ENCODE measurements at places on chromosomes 3 and 15.
A peak's percentile ranks its signal among the peaks of the same experiment; 100 is the strongest.

DNA sequence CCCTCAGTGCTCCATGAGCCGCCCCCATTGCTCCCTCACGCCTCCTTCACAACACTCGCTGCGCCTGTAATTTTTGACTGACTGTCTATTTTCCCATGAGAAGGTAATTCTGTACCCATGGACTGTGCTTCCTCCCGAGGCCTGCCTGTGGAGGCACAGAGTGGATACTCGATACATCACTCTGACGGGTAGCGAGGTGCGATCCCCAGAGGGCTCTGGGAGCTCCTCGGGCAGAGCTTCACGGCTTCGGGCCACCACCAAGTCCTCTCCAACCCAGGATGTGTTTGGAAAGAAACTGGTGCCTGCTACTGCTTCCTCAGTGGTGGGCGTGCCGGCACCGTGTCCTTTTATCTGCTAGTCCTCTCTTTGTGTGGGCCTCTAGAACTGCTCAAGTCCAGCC is 108.6 kb upstream of the DLG1 start:
- DNase-seq = no peak

- DNase-seq = no peak
These were observed 902 bp downstream of the TMEM44 start for GRCh38 chr3:194632226-194632808.

DNA sequence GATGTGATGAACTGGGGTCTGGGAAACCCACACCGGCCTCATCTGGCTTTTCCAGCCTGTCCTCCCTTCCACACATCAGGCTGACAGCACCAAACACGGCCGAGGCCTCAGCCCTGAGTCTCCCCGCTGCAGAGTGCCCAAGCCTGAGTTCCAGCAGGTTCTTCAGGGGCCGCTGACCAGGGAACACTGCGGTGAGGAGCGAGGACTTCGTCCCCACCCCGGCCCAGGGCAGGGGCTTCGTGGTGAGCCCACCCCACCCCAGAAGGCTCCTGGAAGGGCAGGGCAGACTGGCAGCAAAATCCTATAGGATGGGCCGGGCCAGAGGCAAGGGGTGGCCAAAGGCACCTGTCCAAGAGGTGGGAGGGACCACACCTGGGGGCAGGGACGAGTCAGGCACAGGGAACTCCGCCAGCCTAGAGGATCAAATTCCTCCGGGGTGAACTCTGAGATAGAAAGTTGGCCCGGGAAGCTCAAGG is at the start of gene SLC51A:
Gene SLC51A (plus strand): TSS at position 446 of the 476 bp plus-strand sequence. CDS start 179 bp downstream, outside the sequence.
- no peak for DNase-seq

DNA sequence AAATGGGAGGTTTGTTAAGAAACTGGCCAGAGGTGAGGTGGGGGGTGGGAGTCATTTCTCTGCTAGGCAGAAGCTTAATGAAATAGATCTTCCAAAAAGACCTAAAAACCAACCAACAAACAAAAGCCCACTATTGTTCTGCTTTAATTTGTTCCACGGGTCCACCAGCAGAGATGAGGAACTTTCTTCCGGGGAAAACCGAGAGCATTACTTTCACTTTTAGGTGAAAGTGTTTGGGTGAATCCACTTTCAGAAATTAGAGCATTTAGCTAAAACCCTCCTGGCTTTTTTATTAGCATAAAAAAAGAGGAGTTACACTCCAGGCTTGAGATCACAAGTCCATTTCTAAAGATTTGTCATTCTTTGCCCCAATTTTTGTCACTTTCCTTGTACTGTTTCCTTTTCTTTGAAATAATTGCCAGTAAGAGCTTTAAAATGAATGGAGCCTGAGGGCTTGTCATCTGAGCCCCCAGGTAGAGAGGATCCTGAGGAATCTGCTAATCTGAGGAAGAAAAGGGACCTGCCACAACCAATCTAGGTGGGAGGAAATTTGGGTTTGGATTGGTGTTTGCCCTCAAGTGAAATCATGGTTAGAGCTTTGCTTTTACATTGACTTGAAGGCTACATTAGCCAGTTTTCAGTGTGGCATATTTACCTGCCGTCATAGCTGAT is 667.6 kb downstream of the NAALADL2 start:
- no peak for DNase-seq

- DNase-seq = no peak
These were observed 13.2 kb downstream of the MRAS start for GRCh38 chr3:138361561-138361971.

GRCh38 chr3:188584958-188585689 is 431.2 kb downstream of the LPP start:
- no peak for DNase-seq

DNA sequence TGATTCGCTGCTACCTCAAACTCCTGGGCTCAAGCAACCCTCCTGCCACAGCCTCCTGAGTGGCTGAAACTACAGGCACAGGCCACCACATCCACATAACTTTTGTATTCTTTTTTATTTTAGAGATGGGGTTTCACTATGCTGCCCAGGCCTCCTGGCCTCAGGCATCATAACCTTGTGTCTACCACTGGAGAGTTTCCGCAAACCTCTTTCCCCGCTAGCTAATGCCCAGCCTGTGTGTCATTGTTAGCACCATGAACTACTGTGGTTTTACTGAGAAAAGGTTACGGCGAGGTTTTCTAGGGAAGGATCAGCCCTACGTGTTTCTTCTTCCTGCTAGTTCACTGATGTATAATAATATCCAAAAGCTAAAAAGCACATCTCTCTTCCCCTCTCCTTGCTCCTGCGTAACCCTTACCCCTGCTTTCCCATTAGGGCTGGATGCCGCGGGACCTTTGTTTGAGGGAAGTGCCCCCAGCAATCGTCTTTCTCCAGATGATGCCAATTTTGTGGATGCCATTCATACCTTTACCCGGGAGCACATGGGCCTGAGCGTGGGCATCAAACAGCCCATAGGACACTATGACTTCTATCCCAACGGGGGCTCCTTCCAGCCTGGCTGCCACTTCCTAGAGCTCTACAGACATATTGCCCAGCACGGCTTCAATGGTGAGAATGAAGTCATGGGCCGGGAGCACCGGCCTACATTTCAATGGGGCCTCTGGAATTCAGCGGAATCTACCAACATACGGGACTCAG is 113.7 kb downstream of the LIPC start:
- DNase-seq = no peak

DNA sequence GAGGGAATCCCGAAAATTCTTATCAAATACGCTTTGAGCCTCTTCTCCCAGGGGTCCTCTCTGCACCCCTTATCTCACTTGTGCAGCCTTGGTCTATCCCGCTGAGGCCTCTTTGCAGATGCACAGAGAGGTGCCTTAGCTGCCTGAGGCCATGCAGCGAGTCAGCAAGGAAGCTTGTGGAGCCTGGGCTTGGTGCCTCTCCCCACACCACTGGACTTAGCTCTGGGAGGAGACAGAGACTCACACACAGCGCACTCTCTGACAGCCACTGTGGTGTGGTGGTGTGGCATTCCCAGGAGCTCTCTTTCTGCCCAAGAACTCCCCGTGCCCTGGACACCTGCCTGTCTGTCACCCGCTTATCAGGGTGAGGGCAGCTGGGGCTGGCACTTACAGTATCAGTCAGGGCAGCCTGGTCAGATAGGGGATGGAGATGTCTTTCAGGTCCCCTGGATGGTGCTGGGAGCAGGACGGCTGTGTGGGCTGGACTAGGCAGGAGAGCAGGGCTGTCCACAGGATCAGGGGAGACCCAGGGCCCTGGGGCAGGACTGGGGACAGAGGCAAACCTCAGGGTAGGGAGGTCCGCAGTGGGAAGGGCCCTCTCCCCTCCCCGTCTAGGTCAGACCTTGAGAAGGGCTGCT is 10.2 kb upstream of the LINGO1 start:
- no peak for DNase-seq

- DNase-seq = no peak
These were observed 36.0 kb upstream of the ZMAT3 start for GRCh38 chr3:179107617-179108016.

DNA sequence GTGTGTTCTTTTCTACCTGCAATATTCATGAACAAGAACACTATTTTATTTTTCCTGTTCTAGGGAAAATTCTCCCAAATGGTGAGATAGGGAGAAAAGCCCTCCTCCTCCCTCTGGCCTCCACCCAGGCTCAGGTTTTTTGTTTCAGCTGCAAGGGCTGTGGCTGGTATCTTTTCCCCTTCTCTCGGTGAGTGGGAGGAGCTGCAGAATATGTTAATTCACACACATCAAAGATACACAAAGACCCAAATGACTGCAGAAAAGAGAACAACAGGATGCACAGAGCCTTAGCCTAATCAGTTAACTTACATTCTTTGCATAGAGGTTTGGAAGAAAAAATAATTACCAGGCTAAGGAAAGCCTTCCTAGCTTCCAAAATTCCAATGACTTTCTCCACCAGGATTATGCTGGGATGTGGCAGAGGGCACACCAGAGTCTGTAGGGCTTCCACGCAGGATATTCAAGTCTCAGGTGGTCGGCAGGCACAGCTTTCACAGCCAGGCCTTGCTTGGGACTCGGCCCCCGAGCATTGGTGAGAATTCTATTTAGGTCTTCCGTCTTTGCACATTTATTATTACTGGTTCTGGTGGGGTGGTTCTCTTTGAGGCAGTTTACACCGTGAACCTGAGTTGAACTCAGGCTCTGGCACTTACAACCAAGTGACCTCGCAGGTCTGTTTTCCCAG is 64.9 kb downstream of the ABHD5 start:
- no peak for DNase-seq

DNA sequence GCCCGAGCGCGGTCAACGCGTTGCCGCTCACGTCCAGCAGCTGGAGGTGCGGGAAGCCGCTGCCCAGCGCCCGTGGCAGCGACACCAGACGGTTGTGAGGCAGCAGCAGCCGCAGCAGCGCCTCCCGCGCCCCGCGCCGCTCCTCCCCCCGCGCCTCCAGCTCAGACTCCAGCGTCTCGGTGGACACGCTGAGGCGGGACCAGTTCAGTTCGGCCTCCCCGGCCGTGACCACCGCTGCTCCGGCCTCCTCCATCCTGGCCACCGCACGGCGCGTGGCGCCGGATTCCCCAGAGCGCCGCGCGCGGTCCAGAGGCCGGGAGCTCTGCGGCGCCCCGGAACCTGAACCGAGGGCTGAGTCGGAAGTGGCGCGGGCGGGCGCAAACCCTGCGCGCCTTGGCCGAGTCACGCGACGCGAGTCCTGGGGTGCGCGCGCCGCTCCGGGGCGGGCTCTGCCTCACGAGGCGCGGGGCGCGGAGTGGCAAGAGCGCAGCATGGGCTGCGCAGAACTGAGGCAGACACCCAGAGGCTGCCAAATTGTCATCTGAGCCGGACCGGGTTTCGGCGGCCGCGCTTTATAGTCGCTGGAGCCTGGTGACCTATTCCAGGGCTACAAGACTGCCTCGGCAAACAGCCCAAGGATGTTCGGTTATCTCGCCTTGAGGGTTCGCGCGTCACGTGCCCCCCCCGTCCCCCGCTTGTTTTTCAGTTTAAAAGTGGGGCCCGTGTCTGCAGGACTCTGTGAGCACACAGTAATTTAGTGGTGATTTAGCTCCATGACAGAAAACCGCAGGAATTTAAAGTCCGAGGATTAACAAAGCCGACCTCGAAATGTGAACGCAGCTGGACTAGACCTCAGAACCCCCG is at the start of gene LRRC58:
Gene LRRC58 (minus strand): TSS at position 364 of the 864 bp plus-strand sequence. CDS start 111 bp downstream, at position 253.
- DNase-seq = peak; percentile 86

- DNase-seq = no peak
These were observed 66.4 kb downstream of the CSNK1G1 start for GRCh38 chr15:64289550-64289949.

GRCh38 chr3:160801386-160802118 is 45.5 kb downstream of the PPM1L start:
- no peak for DNase-seq

DNA sequence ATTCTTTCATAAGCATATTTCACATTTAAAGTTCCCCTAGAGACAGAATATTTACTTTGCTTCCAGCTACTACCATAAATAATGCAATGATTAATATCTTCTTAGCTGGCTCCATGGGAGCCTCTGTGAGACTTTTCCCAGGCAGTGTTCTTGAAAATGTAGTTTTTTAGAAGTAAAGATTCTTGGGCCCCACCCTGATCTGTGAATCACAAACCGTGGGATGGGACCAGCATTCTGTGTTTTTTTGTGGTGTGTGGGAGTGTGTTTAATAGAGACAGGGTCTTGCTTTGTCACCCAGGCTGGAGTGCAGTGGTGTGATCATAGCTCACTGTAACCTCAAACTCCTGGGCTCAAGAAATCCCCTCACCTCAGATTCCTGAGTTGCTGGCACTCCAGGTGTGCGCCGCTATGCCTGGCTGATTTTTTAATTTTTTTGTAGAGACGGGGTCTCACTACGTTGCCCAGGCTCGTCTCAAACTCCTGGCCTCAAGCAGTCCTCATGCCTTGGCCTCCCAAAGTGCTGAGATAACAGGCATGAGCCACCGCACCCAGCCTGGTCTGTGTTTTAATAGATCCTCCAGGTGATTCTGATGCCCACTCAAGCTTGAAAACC is 83.0 kb downstream of the KLHL25 start:
- DNase-seq = no peak

DNA sequence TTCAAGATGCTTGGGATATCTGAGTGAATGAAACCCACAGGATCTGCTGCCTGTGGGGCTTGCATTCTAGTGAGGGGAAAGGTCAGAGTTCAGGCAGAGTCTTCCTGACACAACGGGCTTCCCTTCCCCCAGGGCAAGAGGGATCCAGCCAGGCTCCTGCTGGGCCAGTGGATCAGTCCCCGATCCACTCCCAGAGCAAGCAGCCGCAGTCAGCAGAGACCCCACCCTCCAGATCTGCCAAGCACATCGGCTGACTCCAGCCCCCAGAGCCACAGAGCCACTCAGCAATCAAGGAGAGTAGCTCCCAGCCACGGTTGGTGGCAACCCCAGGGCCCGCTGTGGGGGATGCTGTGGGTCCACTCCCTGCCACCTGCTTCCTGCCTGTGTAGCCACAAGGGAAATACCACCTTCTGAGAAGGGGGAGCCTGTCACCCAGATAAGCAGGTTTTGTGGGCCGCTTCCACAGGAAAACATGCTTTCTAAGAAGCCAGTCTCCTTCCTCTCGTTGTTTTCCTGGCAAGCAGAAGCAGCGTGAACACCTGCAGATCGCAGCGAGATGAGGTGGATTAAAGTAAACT is 44.9 kb downstream of the CPN2 start:
- no peak for DNase-seq

Data from activated CD4-positive, CD25-positive, alpha-beta regulatory T cell (primary cell).